ENCODE measurements at places on chromosomes 2 and 18.
A peak's percentile ranks its signal among the peaks of the same experiment; 100 is the strongest.

- no peak for DNase-seq
Observed at GRCh38 chr2:18356676-18357075, 203.8 kb downstream of the RDH14 start.

- DNase-seq, result no peak
Observed at GRCh38 chr2:177155631-177156030, 57.0 kb upstream of the HNRNPA3 start.

DNA sequence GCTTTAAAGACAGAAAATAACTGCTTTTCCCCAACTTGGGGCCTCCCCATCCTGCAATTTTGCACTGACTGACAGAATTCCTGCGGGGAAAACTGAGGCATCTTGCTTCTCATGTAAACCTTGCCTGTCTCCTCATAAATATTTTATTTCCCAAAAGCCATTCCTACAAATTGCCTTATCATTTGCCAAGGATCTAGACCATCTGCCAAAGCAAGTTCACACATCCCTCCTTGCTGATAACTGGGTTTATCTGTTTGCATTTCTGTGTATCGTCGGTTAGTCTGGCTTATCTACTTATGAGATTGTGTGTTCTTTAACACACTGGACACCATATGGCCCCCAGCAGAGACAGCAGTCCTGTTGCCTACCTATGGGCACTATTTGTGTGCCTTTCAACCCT, 3.0 kb upstream of the CNGA3 start:
- no peak for DNase-seq

DNA sequence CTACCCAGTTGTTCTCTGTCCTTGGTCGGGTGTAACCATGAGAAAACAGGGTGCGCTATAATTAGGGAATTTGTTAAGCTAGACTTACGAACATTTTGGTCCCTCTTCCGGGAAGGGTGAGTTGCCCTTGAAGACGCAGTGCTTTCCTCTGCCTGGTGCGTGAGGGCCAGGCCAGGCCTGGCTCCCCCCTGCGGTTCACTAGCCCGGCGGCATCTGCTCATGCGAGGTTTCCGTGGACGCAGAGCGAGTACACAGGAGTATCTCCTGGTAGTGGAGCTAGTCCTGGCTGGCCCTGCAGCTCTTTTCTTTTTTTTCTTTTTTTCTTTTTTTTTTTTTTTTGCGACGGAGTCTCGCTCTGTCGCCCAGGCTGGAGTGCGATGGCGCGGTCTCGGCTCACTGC, 148.8 kb downstream of the PTGR3 start:
- DNase-seq, result no peak

DNA sequence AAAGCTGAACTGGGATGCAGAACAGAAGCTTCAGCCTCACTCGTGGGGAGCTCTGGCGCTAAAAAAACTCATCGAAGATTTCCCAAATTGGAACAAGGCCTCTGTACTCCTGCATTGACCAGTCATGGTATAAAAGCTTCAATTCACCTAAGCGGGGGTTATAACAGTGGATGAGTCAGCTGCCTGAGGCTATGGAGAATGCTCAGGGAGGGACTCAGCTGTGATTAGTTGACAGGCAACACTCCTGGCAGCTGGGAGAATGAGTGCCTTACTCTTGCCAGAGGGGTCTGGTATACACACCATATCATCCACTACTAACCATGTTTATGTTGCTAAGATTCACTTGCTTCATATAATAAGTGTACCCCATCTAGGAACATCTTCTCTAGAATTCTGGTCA, 350.6 kb upstream of the VRK2 start:
- no peak for DNase-seq

DNA sequence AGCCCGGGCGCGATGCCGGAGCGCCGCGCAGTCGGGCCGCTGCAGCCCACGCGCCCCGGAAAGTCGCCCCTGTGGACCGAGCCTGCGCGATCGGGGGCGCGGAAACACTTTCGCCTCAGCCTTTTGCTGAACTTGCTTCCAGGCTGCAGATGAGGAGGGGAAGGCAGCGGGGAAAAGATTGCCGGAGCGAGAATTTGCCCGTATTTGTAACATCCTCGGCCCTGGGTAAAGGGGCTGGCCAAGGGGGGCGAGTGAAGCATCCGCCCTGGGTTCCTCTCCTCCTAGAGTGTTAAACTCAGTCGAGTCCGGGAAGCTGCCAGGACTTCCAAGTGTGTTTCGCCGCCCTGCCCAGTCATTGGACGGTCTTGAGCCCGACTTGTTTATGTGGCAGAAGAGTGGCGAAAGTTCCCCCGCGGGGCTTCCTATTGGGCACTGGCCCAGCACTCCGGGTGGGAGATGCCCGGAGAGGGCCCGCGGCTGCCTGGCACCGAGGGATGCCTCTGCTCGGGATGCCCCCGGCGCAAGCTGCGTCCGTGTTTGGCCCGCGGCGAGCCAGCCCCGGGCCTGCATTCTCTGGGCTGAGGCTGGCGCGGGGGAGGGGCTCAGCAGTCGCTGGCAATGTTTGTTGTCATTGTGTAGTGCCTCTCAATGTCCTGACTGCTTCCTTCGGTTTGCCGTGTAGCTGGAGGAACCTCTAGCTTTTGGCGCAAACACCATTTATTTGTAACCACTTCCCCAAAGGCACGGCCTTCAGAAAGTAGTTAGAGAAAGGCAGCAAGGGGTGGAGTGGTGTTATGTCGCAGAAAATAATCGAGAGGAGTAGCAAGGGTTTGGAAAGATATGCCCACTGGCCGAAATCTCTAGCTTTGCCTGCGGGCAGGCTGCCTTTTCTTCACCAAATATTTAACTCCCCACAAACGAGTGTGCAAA, 1.1 kb downstream of the CYBRD1 start:
- DNase-seq, result peak; percentile 86

- DNase-seq, result no peak
Observed at GRCh38 chr2:64359171-64359891, 94.6 kb upstream of the LGALSL start.

- no peak for DNase-seq
Observed at GRCh38 chr2:36058076-36058475, 297.5 kb upstream of the CRIM1 start.

- DNase-seq, result no peak
Observed at GRCh38 chr2:122519821-122520611, 764.6 kb downstream of the TSN start.
